Renal cortical epithelial cell (primary cell): ENCODE measurements at places on chromosomes 11 and 22.

GRCh38 chr22:40388231-40388630, 17.8 kb downstream of the SGSM3 start:
- DNase-seq, result no peak

DNA sequence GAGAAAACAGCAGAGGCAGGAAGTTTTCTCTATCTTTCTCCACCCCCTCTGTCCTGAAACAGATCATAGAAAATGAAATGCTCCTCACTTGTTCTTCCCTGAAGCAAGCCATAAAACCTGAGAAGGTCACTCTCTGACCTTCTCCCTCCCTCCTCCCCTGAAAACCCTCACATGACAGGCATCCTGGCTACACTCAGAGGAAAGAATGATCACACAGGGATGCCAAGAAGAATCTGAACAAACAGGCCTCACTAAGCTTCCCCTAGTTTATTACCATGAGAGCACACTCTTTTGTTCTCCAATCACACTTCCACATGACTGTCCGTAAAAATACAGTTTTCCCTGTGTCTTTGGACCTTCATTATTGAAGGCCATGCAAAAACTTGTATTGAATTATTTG, 300.1 kb downstream of the BUD13 start:
- peak; percentile 29 for DNase-seq

- no peak for DNase-seq
Measured at GRCh38 chr22:17237038-17237668, 17.9 kb upstream of the ADA2 start.

GRCh38 chr11:37422511-37422910, 824.5 kb upstream of the RAG2 start:
- no peak for DNase-seq

DNA sequence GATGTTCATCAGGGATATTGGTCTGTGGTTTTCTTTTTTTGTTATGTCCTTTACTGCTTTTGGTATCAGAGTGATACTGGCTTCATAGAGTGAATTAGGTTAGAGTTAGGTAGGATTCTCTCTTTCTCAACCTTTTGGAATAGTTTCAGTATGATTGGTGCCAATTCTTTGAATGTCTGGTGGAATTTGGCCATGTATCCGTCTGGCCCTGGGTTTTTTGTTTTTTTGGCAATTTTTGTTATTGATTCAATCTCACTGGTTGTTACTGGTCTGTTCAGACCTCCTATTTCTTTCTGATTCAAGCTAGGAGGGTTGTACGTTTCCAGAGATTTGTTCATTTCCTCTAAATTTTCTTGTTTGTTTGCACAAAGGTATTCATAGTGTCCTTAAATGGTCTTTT, 54.4 kb downstream of the ATXN10 start:
- no peak for DNase-seq

DNA sequence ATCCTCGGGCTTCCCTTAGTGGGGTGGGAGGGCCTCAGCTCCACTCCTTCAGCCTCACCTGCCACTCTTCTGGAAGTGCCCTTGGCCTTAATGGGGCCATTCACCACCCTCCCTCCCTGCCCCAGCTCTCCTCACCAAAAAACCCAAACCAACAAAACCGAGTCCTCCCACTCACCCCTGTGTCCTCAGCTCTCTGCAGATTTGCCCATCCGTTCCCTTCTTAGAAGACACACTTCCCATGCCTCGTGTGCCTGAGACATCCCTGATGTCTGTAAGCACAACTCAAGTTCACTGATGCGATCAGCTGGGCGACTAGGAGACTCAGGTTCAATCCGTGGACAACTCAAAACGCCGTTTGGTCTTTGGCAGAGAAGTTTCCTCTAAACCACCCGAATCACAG, 839.2 kb downstream of the TBC1D22A start:
- no peak for DNase-seq

- peak; percentile 48 for DNase-seq
Measured at GRCh38 chr11:28743061-28743550, 634.9 kb downstream of the METTL15 start.
